Activated CD4-positive, alpha-beta memory T cell treated with anti-CD3 and anti-CD28 coated beads, Interleukin-2, amount 10 ng/mL, durations not matched to agents 7 days and 5 days (primary cell): ENCODE measurements at places on chromosomes 2 and 18. TPM values are rescaled to one million over a fixed set of nuclear protein-coding genes. Genes with fewer than 3 reads are reported as not detected.

GRCh38 chr2:239147376-239147775 is 253.4 kb downstream of the HDAC4 start:
- no peak for DNase-seq

GRCh38 chr18:36194600-36195315 is 7.5 kb downstream of the MOCOS start:
- DNase-seq = no peak

- DNase-seq = no peak
These were observed 29.4 kb upstream of the DYSF start for GRCh38 chr2:71423817-71424420.

- peak; percentile 24 for DNase-seq
These were observed 39.0 kb downstream of the SLC66A2 start for GRCh38 chr18:79912409-79912991.

DNA sequence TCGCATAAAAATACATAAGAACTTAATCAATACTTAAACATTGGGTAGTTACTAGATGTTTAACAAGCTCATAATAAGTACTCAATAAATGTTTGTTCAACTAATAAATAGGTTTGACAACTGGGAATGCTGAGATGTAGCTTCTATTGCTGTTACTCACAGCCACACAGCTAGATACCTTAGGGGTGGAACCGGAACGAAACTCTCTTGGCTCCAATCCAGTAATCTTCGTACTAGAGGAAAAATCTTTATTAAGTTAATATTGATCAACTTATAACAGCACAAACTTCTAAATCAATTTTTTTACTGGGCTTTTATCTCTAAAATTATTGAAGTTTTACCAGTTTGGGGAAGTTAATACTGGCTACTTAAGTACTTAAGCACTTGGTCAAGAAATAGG is 247.8 kb downstream of the PAX3 start:
- no peak for DNase-seq

DNA sequence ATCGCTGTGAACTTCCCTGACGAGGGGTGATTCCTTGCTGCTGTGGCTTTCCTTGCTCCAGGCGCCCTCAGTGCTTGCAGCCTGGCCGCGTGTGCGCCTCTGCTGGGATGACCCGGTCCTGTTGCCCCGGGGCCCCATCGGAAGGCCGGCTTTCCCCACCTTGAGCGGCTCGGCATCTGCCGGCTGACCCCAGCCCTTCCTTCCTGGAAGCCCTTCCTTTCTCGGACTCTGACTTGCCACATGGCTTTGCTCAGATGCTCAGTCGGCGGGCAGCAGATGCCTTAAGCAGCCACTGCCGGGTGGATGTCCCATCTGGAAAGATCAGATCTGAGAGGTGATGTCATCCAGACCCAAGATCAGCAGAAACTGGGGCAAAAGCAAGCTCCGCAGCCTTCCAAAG is 100.5 kb upstream of the ODC1 start:
- no peak for DNase-seq

GRCh38 chr2:8509621-8510020 is 172.2 kb upstream of the ID2 start:
- no peak for DNase-seq

GRCh38 chr2:135151615-135152014 is 99.5 kb downstream of the RAB3GAP1 start:
- DNase-seq = no peak

DNA sequence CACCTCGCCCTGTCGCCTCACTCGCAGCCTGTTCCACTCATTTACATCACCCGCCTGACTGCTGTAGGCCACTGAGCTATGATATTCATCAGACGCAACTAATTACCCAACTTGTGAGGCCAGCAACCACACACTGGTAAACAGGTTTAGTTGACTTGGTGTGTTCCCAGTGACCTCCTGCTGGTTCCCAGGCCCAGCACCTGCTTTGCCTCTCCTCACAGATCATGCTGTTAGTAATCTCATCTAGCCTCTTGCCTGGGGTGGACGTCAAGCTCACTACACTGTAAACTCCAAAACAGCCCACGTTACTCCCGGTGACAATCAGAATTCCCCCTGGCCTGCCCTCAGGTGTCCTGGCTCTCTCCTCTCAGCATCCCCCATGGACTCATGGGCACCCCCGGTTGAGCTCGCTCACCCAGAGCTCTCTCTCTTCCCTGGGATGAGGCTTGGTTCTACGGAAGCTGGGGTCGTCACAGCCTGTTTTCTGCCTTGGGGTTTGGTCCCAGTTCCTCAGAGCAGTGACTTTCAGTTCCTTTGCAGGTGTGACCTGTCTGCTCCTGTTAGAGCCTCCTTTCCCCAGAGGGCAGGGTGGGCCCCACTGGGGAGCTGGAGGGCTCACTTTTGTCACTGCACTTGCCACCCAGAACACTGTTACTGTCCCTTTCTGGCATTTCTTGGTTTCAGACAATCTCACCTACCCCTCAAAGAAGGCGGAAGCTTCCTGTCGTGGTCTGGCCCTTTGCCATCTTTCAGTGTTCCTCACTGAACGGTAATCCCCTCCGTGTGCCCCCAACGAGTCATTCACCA is 40.3 kb downstream of the INPP5D start:
- peak; percentile 52 for DNase-seq

DNA sequence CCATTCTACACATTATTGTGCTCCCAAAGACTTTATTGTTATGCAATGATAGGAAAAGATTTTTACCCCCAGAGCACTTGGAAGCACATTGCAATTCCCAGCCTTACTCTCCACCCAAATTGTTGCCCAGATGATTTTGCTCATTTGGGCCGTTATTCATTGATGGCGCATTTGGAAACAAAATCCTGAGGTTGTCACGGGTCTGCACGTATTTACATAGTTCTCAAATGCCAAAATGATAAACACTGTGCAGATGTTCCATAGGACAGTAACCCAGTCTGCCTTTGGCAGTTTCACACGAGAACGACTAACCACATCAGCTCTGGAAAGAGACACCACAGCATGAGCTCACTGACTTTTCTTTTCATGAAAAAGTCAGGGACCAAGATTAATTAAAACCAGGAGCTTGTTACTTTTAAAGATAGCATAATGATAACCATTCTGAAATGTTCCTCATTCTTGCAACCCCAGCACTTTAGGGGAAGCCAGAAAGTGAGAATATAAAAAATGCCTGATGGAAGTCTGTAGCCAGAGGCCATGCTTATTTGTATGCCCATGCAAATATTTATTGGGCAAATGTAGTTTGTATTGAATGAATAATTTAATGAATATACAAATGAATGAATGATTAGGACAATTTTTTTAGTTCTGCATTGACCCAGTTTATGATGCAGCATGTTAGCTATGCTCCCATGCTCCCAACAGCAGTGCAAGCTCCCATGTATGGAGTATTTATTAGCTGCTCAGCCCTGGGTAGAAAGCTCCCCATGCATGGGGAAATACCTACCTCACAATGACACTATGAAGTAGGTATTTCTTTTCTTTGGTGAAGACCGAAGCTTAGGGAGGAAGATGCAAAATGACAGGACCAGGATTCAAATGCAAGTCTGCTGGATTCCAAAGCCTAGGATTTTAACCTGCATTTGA is 84.6 kb downstream of the MAIP1 start:
- DNase-seq = no peak

- no peak for DNase-seq
These were observed 105.4 kb upstream of the FAM117B start for GRCh38 chr2:202529389-202529788.

- no peak for DNase-seq
These were observed 202.6 kb downstream of the KCNJ3 start for GRCh38 chr2:154901063-154901462.

- DNase-seq = no peak
These were observed 14.3 kb downstream of the KCNH7 start for GRCh38 chr2:162824304-162824703.

DNA sequence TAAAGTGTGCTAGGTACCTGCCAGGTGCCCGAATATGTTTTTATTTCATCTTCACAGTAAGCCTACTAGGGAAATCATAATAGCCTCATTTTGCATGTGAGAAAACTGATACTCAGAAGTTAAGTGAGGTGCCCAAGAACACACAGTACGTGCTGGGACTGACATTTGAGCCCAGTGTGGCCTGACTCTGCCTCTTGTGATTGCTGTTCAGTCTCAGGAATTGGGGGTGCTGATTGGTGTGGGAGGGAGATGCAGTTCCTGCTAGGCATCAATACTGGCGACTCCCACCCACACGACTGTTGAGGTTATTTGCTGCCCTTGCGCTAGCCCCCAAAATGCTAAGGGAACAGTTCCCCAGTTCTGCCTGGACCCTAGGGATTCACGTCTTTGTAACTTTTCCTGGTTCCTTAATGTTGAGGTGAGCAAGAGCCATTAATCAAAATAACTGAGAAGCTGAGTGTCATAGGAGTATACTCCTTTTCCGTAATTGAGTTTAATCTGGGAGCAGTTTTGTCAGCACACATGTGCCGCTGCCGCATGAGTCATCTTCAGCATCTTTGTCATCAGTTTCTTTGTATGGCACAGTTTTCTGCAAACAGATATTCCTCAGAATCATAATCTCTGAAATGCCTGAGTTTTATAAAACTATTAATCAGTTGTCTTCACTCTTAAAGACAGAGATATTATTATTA is 120.7 kb downstream of the NCK2 start:
- no peak for DNase-seq

DNA sequence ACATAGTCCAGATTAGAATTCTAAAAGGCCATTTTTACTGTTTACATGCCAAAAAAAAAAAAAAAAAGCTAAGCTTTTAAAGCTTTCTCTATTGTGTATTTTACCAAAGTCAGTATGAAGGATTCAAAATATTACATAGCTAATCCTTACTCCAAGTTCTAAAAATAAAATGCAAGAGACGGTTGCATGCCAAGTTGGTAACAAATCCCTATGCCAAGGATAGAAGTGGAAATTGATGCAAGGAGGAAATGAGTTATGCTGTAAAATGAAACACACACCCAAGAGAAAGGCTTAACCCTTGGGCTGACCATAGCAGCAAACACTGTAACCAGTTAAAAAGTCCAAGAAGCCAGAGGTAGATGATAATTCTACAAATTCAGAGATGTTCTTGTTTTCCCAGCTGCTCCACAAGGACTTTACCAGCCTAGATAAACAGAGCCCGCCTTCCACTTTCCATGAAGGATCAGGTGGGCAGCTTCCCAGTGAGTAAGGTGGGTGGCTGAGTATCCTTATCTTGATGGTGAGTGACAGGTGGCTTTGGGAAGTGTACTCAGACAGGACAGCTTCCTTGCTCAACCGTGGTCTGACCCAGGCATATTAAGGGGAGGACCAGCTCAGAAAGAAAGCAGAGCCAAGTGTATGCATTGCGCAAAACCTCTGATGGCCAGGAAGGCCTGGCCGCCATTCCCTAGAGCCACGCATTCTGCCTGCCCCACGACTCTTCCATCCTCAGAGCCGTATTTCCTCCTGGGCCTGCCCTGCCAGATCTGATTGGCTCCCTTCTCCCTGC is 34.4 kb downstream of the ATP8B1 start:
- no peak for DNase-seq

- DNase-seq = no peak
These were observed 201.1 kb downstream of the SH3RF3 start for GRCh38 chr2:109330056-109330455.

DNA sequence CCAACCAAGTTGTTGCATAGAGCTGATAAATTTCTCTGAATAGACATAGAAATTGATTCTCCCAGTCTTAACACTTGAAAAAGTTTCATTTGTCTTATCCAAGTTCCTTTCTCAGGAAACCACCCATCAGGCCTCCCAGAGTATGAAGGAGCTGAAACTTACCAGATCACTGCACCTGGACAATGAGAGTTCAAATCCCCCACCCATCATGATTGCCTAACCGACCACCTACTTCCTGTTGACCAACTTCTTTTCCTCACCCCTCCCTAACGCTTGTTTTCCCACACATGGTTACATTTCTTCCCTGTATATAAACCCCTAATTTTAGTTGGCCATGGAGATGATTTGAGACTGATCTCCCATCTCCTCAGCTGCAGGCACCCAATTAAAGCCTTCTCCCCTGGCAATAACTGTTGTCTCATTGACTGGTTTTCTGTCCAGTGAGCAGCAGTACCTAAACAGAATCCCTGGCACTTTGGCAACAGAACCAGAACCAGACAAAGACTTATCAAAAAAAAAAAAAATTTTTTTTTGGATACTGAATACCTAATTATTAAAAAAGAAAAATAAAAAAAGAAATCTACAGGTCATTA is 103.0 kb downstream of the SPIRE1 start:
- DNase-seq = no peak

DNA sequence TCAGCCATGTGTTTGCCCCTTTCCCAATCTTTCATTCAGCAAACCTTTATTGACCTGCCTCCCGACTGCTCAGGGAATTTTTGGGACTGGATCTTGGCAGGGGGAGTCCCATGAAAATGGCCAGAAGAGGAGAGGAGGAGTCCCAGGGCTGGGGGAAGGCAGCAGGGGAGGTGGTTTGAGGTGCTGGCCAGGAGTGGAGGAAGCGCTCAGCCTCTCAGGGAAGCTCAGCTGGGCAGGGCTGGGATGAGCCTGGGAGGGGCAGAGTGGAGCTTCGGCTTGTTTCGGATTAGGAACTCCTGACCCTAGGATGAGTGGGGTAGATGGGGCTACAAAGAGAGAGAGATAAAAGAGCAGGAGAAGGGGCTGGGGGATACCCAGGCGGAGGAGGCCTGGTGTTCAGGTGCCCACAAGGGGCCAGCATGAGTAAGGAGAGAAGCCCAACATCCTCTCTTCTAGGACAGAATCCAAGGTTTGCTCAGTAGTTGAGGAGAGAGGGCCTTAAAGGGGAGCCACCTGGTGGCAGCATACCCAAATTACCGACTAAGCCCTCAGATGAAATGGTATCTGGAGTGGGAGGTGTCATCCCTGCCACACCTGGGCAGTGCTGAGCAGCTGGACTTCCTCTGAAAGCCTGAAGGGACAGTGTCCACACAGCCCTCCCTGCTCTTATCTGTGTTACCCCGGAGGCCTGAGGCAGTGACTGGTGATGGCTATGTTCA is 91.1 kb downstream of the INHBB start:
- no peak for DNase-seq

DNA sequence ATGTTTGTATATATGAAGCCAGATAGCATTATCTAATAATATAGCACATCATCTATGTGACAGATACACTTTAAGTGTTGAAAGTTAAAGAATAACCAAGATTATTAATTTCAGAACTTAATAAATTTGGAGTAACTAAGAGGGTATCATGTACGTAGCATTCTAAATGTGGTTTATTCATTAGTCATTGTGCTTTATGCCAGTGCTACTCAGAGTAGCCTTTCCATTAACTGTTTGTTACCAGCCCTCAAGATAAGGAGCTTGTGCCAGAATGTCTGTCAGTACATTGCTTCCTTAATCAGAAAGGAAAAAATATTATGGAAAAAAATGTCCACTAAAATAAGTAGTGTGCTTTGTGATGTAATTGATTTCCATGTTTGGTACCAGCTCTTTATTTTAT is 94.9 kb upstream of the TWSG1 start:
- DNase-seq = no peak

Gene NFATC1
- total RNA-seq = 44.5 TPM

Gene LIPG
- not detected for total RNA-seq

Gene FBXO41
- 12.0 TPM for total RNA-seq

Gene DNAJC5G
- not detected for total RNA-seq

Gene IL37
- total RNA-seq = 0.33 TPM

Gene ARHGAP25
- total RNA-seq = 128 TPM

Gene SH2D6
- total RNA-seq = 0.43 TPM

Gene LBH
- total RNA-seq = 110 TPM

Gene ALLC
- not detected for total RNA-seq
